ENCODE measurements at places on chromosomes 16 and 17.

DNA sequence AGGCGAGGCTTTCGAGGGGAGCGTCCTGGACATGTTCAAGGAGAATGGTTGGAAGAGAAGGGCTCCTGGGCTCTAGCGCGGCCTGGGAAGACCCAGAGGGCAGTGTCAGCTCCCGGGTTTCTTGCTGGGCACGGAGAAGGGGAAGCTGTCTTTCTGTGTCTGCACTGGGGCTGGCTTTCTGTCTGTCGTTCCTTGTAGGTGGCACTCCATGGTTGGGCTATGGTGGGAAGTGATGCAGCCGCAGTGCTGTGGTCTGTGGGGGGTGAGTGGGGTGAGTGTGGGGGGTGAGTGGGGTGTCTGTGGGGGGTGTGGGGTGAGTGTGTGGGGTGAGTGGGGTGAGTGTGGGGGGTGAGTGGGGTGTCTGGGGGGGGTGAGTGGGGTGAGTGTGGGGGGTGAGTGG is 13.7 kb downstream of the RNF213 start:
- DNase-seq, result no peak

DNA sequence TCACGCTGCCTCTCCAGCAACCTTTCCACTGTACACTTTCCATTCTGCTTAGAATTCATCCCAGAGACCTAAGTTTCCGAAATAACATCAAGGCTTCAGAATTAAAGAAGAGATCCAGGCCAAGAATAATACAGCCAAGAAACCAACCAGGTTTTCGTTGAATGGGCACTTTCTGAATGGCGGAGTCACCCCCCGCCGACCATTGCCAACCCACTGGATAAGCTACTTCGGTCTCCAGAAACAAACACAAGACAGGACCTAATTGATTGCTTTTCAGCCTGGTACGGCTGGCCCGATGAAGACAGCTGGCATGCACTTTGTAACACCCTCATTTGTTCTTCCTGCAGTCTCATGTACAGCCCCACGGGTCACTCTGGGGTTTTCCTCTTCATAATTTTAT is 308.1 kb upstream of the ZFHX3 start:
- no peak for DNase-seq

DNA sequence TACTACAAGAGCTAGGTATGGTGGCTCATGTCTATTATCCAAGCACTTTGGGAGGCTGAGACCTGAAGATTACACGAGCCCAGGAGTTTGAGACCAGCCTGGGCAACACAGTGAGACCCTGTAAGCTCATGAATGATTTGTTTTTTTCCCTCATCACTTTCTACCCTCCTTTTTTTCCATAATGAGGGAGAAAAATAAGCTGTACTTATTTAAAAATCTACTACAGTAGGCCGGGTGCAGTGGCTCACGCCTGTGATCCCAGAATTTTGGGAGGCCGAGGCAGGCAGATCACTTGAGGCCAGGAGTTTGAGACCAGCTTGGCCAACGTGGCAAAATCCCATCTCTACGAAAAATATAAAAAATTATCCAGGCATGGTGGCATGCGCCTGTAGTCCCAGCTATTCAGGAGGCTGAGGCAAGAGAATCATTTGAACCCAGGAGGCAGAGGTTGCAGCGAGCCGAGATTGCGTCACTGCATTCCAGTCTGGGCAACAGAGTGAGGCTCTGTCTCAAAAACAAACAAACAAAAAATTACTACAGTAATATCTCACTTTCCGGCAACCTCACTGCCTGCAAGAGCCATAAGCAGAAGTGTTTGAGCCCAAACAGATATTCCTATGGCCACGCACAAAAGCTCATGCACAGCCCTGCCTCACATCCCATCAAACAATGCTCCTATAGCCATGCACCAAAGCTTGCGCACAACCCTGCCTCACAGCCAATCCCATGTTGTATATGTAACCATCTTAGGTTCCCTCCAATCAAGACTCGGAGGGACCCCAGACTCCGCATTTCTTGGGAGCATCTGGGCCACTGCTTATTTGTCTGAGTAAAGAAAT is 37.4 kb downstream of the TK2 start:
- no peak for DNase-seq

DNA sequence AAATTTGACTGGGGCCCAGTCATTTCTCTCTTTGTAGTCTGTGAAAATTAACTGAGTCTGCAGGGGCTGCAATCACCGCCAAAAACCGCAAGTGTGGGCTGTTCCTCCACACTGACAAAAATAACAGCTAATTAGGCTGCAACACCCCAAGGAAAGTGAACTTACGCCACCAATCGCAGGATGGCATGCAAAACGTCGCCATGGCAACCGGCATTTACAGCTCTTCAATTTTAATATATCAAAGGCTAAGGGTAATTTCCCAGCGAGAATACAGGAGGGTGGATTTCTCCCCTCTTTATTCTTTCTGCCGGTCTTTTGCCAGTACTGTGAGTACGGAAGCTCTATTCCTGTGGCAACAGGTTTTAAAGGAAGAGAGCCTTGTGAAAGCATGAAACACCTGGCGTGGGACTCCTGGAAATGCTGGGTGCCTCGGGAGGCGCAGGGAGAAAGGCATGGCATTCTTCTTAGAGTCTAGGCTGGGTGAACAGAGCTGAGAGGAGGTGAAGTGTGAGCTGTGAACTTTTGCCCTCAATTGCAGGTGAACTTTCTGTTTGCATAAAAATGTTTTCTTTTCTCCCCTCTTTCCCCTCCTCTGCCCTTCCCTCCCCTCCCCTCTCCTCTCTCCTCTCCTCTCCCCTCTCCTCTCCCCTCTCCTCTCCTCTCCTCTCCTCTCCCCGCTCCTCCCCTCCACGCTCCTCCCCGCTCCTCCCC is 399.7 kb downstream of the XYLT1 start:
- peak; percentile 67 for DNase-seq

DNA sequence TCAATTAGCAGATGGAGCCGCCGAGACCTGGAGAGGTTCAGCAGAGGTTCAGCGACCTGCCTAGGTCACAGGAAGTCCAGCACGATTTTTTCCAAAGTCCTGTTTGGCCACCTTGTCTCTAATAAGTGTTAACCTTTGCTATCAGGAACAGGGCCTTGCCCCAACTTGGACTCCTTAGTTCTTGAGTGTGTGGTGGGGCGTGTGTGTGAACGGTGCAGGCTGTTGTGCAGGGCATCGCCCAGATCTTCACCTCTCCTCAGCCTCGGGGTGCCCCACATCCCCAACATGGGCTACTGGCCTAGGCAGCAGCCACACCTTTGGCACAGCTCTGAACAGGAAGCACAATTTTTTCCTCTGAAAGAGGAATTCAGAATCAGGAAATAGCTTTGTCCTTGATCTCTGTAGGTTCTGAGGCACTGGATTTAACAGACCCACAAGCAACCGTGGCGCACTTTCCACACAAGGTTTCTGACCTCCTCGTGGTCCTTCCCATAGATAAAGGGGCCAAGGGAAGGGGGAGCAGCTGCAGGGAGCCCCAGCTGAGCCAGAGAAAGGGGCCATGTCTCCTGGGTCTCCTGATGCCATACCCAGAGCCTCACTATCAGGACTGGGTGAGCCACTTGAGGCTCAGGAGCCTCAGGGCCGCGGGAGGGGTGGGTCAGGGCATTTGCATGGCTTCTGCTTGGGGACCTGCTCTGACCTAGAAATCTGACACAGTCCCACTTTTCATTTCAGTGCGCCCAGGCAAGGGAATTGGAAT is 10.4 kb downstream of the MPRIP start:
- no peak for DNase-seq

GRCh38 chr16:67653128-67653788 is 6.8 kb downstream of the ACD start:
- no peak for DNase-seq

DNA sequence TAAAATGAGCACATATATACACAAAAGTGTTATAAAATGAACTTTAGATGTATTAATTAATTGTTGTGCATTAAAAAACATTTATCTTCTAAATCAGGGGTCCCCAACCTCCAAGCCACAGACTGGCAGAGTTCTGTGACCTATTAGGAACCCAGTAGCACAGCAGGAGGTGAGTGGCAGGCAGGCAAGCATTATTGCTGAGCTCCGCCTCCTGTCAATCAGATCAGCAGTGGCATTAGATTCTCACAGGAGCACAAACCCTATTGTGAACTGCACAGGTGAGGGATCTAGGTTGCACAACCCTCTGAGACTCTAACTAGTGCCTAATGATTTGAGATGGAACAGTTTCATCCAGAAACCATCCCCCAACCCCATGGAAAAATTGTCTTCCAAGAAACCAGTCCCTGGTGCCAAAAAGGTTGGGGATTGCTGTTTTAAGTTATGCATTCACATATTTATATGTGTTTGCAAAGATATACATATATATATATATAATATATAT is 583.7 kb downstream of the KCNJ2 start:
- no peak for DNase-seq

GRCh38 chr16:31458073-31458843 is 1.0 kb upstream of the ARMC5 start:
- no peak for DNase-seq

DNA sequence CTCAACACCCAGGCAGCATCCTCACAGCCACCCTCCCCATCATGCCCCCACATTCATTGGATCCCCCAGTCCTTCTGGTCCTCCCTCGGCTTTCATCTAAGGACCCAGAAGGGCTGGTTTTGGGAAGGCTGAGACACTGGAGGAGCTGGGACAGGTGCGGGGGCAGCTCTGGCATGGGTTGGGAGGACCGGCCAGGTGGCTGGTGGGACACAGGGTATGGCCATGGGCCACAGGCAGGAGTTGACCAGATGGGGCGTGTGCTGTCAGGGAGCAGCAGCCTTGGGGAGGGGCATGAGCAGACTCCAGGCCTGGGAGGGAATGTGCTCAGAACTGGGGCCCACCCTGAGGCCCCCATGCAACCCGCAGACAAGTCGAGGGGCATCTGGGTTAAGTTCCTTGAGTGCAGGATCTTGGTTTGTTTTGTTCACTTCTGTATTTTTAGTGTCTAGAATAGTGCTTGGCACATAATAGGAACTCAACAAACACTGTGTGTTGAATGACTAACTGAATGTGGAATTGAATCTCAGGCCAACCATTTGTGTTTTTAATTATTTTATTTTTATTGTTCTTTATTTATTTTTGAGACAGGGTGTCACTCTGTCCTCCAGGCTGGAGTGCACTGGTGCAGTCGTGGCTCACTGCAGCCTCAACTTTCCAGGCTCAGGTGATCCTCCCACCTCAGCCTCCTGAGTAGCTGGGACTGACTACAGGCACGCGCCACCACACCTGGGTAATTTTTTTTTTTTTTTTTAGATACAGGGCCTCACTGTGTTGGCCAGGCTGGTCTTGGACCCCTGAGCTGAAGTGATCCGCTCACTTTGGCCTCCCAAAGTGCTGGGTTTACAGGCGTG is 5.6 kb downstream of the P2RX1 start:
- DNase-seq, result no peak

- no peak for DNase-seq
Measured at GRCh38 chr17:46771561-46772474, 46.7 kb downstream of the WNT3 start.

GRCh38 chr16:726438-727290 is at the start of the genes CCDC78 and HAGHL:
Gene CCDC78 (minus strand): TSS chr16:726443. CDS start chr16:726367, 76 bp downstream.
Gene HAGHL (plus strand): TSS chr16:727106. CDS start chr16:727510, 404 bp downstream.
- no peak for DNase-seq

GRCh38 chr17:57694051-57694450 is 51.0 kb downstream of the CCDC182 start:
- DNase-seq, result no peak

DNA sequence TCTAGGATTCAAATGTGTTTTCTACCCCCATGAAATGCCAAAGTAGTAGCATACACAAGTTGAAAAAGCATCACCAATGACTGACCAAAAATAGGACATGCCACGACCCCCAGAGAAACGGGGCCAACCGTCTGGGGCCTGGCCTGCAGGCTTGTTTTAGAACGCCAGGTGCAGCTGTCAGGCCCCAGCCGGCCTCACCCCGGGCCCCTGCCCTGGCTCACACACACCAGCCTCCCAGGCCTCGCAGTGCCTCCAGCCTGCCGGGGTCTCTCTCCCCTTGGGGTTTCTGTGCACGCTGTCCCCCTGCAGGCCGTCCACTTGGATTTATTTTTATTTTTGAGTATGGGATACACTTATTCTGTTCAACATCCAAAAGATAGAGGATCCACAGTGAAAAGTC is 7.9 kb downstream of the KATNB1 start:
- no peak for DNase-seq

- DNase-seq, result peak; percentile 66
Measured at GRCh38 chr16:11175787-11176341, 80.1 kb downstream of the SOCS1 start.

- no peak for DNase-seq
Measured at GRCh38 chr16:62213763-62214162, 177.5 kb upstream of the CDH8 start.

DNA sequence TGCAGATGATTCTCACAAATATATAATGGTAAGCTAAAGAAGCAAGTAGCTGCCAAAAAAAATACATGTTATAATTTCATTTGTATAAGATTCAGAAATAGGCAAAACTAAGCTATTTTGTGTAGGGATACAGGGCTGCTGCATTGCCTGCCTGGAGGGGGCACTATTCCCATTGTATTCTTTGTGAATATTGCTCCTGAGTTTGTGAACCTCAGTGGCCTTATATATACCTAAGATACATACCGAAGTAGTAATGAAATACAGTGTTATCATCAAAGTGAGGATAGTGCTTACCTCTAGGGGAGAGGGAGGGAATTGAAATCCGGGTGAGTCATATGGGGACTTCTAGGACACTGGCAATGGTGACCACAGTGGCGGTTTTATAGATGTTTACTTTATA is 53.5 kb downstream of the C17orf58 start:
- DNase-seq, result no peak

DNA sequence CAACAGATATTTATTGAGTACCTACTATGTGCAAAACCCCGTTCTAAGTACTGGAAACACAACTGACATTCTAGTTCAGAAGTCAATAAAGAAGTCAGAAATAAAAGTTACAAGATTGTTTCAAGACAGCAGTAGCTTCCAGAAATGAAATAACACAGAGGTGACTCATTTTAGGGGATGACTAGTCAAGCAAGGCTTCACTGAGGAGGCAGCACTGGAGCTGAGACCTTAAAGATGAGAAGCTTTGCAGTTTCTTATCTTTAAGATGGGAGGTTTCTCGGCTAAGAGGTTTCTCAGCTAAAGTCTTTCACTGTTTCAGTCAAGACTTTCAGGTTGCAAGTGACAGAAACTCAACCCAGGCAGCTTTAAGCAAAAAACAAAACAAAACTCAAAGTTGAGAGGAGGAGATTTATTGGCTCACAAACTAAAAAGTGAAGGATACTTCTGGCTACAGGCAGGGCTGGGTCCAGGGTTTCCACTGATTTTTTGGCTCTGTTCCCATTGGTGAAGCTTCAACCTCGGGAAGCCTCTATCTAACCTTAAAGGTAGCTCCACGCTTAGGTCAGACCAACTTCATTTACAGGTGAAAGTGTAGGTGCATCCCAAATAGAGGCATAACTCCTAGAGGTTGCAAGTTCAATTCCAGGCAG is 7.4 kb upstream of the MMP2 start:
- DNase-seq, result peak; percentile 22

Measured in stimulated activated CD4-positive, alpha-beta T cell treated with anti-CD3 and anti-CD28 coated beads, TNF-alpha, amount 100 ng/mL, for 48 hours (primary cell).